Fibroblast of skin of scalp (primary cell): ENCODE measurements at places on chromosomes 11 and 22.

- no peak for DNase-seq
Measured at GRCh38 chr22:37043828-37044538, 7.6 kb upstream of the KCTD17 start.

DNA sequence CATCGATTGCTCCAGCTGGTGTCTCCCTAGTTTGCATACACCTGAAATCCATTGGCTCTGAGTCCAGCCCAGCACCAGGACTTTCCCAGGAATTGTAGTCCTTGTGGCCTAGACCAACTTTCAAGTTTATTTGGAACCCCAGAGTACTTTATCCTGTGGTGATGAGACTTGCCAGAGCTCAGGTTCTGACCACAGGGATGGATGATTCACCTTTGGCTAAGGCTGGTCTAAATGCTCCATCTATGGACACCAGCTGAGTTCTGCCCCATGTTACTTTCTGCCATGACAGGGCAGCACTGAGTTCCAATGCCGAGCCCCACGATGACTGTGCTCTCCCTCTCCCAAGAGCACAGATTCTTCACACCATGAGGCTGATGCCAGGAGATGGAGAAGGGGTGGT is 17.3 kb upstream of the INSC start:
- DNase-seq = no peak

- DNase-seq = peak; percentile 96
Measured at GRCh38 chr11:75563978-75564552, 2.0 kb downstream of the SERPINH1 start.

DNA sequence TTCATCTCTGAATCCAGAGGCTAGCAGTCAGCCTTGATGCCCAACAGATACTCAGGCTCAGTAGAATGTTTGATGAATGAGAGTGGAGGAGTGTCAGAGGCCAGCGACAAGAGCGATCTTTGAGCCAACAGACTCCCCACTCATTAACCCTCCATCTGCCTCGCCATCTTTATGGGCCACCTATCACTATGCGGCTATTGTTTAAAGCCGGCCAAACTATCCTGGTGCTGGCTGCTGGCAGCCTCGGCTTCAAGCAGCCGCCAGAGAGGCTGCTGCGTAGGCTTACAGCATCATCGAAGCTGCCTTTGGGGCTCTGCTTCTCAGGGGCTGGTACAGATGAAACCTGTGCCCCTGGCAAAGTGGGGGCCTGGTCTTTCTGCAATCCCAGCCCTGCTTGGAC is 525.6 kb downstream of the INSC start:
- no peak for DNase-seq

DNA sequence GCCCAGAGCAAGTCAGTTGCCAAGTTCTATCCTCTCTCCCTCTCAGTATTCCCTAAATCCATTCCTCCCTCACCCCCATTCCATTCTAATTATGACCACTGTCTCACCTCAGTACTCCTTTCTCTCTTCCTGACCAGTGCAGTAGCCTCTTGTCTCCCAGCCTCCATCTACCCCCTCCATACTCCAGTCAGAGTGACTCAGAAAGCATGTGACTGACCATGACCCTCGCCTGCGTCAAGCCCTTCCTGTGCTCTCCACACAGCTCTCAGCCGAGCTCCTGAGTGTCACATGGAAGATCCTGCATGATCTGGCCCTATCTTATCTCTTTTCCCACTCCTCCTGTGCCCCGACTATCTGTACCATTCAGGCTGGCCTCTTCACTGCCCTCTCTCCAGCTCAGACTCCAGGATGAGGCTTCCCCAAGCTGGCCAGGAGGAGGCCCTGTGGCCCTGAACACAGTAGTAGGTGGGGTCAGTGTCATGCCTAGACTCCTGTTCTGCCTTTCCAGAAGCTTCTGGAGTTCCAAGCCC is 42.6 kb downstream of the NEU3 start:
- DNase-seq = peak; percentile 26

GRCh38 chr11:123217897-123218296 is 22.8 kb upstream of the CLMP start:
- DNase-seq = peak; percentile 34

- no peak for DNase-seq
Measured at GRCh38 chr11:1487851-1488574, 1.4 kb upstream of the MOB2 start.

GRCh38 chr11:68938816-68939582 is 35.3 kb downstream of the IGHMBP2 start:
- no peak for DNase-seq
